BE2C (cell line): ENCODE measurements at places on chromosomes 11 and 22.
A peak's percentile ranks its signal among the peaks of the same experiment; 100 is the strongest.

DNA sequence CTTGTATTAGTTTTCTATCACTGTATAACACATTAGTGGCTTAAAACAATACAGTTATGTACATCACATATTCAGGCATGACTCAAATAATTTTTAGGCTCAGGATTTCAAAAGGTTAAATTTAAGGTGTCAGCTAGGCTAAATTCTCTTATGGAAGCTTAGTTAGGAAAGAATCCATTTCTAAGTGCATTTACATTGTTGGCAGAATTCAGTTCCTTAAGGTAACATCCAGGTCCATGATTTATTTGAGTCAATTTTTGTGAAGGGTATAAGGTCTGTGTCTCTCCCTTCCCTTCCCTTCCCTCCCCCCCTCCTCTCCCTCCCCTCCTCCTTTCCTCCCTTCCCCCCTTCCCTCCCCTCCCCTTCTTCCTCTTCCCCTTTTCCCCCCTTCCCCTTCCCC lies 399.0 kb upstream of the CNTN5 start:
- DNase-seq: no peak

- no peak for DNase-seq
Measured at GRCh38 chr11:102530558-102530957, at the start of gene MMP7. Gene MMP7, minus strand, starts transcription at chr11:102530747. Its CDS starts 47 bp downstream, at chr11:102530700.

DNA sequence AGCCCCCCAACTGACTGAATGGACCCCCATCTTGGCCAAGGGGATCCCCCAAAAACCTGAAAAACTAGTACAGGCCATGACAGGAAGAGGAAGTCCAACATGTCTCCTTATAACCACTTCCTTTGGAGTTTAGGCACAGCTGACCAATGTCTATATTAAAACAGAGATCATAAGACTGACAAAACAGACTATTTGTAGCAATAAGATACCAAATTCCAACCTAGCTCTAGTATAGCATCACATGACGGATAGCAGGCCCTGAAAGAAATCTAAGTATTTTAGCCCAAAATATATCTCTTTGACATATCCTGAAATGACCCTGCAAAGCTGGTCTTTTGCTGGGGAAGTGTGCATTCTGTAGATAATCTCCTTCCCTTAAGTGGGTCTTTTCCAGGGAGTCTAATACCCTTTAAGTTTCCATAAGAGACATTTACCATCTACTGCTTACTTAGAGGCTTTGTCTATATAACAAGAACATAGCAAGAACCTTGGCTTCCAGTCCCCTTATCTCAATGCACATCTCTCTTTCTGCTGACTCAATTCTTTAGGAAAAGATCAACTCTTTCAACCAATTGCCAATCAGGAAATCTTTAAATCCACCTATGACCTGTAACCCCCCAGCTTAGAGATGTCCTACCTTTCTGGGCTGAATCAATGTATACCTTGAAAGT lies 34.9 kb upstream of the ACER3 start:
- DNase-seq: no peak

DNA sequence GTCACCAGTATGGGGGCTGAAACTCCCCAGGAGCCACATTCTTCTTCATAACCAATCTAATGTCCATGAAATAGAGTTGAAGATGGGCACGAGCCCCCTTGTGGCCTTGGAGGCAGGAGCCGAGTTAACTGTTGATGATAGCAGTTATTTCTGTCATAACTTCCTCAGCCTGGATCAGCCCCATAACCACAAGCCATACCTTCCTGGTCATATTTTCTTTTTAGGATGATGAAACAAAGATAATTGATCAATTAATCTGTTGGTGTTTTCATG lies 65.0 kb upstream of the TTC12 start:
- peak; percentile 41 for DNase-seq

- DNase-seq: no peak
Measured at GRCh38 chr11:44752713-44753112, 26.0 kb downstream of the TSPAN18 start.

- DNase-seq: peak; percentile 90
Measured at GRCh38 chr11:68998390-68998911, 14.6 kb downstream of the MRGPRF start.

GRCh38 chr22:39181778-39182177 lies 29.3 kb upstream of the CBX7 start:
- DNase-seq: no peak

GRCh38 chr11:3958281-3958680 lies 102.8 kb downstream of the STIM1 start:
- no peak for DNase-seq

- peak; percentile 19 for DNase-seq
Measured at GRCh38 chr22:50208939-50209892, 8.4 kb downstream of the SELENOO start.

DNA sequence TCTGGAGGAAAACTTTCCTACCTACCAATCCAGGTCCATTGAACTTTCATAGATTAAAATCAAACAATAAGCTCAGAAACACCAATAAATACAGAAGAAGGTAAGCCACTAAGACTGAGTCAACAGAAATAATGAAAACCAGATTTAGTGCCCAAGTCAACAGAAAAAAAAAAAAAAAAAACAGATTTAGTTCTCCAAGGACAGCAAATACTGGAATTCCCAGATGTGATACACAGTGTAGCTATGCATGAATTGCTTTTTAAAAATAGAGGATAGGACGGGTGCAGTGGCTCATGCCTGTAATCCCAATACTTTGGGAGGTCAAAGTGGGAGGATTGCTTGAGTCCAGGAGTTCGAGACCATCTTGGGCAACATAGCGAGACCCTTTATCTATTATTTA lies 15.7 kb downstream of the DMC1 start:
- no peak for DNase-seq

DNA sequence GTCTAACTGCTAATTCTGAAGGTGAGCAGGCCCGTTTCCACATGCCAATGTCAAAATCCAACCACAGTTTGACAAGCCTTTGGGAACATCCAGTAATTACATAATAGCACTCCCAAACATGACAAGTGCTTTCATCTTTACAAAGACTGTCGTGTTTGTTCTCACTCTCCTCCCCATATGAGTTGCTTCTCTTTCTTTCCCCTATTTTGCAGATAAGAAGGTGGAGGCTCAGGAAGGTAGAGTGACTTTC lies 55.9 kb upstream of the CD44 start:
- DNase-seq: no peak

DNA sequence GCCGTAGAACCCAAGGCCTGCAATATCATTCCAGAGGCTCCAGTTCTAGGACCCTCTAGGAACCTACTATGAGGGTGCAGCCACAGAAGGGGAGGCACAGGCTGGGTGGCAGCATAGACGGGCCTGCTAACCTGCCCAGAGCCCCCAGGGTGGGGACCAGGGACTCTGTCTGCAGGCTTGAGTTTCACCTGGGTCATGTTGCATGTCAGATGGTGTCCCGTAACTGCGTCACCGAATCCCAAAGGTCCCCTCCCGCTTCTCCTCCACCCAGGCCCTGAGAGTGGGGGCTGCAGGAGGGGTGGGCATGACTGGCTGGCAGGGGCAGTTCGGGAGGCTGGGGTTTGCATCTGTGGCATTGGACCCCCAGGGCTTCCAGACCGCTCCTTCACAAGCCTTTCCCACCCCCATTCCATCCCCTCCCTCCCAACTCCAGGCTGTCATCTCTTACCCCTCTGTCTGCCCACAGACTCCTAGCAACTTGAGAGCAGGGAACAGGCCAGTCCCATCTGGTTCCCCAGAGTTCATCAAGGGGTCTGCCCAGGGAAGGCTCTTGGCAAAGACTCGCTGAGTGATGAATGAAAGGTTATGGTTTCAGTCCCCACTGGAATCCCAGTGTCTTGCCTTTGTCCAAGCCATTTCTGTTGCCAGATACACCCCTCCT lies 16.3 kb downstream of the MYO7A start:
- DNase-seq: no peak

DNA sequence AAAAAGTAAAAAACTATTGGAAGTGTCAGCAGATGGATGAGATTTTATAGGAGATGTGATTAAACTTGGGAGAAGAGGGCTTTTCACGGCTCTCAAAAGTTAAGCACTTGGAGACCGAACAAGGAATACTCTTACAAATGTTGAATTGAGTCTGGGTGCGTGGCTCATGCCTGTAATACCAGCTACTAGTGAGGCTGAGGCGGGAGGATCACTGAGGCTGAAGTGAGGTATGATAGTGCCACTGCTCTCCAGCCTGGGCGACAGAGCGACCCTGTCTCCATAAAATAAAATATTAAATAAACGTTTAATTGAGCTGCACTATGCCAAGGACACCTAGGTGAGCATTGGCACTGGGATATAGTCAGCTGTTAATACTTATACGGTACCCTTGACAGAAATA lies 1.9 kb downstream of the CEP57 start:
- no peak for DNase-seq

DNA sequence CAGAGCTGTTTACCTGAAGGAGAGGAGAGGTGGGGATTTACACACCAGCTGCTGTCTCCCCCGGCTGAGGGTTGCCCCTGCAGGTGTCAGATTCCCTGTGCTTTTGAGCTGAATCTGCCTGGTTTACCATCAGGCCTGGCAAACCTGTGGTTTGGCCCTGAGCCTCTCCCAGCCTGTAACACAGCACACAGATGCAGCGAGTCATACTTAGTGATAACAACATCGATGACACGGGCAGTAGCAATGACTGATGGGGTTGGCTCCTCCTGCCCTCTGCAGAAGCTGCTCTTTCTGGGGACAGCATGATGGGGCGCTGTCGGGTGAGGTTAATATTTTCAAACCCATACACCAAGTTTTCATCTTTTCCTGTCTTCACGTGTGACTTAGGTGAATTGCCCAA lies 380.0 kb upstream of the B3GAT1 start:
- no peak for DNase-seq

DNA sequence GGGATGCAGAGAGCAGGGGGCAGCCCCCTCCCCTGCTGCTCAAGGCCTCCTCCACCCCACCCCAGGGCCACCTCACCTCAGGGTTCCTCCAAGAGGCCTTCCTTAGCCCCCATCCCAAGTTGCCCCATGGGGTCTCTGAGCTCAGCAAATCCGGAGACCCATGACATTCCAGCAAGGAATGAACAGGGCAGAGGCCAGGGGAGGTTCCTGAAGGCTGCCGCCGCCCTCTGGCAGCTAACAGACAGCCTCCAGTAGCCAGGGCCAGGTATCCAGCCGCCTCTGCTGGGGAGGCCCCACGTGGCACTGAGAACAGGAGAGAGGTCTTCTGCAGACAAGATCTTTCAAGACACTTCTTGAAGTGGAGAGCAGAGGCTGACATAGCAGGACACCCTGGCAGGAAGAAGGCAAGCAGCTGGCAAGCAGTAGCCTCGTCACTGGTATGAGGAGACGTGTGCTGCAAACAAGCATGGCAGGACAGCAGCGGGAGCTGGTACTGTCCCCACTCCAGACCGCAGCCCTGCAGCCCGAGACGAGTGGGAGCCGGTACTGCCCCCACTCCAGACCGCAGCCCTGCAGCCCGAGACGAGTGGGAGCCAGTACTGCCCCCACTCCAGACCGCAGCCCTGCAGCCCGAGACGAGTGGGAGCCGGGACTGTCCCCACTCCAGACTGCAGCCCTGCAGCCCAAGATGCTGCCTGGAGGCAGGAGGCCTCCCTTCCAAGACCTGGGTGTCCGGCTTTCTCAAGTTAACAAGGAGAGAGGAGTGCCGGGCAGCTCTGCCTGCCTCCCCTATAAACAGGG lies 190.6 kb downstream of the IGLL1 start:
- no peak for DNase-seq

DNA sequence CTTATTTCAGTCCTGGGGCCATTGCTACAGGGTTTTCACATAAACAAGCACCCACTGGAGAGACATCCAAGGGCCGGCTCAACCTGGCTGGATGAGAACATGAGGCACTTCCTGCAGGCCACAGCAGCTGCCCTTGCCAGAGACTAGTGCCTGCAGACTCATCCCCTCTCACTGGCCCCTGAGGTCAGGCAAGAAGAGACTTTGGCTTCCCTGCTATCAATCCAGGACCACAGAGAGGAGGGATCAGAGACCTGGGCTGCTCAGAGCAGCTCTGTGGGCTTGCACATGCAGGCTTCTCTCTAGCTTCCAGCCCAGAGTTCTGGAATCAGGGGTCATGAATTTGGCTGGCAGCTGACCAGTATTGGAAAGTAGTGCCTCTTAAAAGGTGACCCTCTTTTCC lies 79.5 kb downstream of the CABIN1 start:
- DNase-seq: no peak

- DNase-seq: peak; percentile 6
Measured at GRCh38 chr11:45724153-45724552, 58.7 kb upstream of the CHST1 start.

- no peak for DNase-seq
Measured at GRCh38 chr22:44316393-44317122, 3.8 kb upstream of the SHISAL1 start.

DNA sequence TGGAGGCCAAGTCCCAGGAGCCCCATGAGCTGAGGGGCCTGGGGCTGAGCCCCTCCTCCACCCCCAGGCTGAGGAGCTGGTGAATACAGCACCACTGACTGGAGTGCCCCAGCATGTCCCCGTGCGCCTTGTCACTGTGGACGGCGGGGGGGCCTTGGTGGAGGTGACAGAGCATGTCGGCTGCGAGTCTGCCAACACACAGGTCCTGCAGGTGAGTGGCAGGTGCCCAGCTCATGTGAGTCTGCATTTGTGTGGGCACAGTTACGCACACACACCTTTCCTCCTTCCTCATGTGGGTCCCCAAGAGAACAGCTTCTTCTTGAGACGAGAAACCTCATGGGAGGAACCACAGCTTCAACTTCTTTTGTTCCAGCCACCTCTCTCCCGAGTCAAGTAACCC lies 7.7 kb downstream of the TMEM132A start:
- no peak for DNase-seq

DNA sequence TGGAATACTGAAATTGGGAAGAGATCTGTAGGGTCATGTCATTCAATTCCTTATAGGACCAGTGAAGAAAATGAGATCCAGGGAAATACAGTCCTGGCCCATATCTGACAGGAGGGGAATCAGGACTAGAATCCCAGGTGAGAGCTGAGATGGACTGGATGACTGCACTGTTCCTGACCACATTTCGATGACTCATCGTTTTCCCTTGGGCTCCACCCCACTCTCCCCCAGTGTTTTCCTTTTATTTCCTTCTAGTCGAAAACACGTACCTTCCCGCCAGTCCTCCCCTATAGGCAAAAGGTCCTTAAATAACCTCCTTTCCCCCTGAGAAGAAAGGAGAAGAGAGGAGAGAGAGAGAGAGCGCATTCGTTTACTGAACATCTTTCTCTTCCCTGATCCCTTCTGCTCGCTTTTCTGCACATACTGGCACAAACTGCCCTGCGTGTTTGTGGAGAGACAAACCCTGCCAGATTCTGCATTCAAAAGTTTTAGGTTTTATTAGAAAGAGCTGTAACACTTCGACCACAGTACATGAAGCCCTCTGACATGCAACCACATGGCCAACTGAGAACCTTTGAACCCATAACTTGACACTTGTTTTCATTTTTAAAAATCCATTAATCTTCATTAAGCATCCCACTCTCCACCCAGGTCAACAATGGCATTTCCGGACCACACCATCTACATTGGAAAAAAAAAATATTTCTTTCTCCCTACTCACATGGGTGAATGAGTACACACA lies 565.7 kb downstream of the METTL15 start:
- DNase-seq: no peak

- DNase-seq: no peak
Measured at GRCh38 chr11:21723678-21724077, 469.2 kb upstream of the ANO5 start.
